ENCODE measurements at places on chromosomes 11 and 22.

- no peak for DNase-seq
These were observed 49.1 kb upstream of the A4GALT start for GRCh38 chr22:42769574-42770447.

DNA sequence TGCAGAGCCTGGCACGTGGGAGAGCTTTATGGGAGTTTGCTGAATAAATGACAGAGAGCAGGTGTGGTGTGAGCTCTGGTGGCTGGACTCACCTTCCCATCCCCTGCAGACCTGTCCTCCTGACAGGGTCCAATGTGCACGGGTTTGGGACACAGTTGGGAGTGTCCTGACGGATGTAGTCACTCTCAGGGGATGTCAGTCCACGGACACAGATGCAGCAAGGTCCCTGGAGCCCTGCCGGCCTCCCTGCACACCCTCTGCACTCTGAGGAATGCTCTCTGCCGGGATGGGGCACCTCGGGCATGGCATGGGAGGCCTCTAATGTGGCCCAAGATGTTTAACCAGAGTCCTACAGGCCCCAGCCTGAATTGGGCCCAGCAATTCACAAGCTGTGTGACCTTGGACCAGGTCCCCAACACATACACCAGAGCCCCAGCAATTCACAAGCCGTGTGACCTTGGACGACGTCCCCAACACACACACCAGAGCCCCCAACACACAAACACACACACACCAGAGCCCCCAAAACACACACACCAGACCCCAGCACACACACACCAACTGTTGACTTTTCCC lies 30.0 kb upstream of the RFPL3 start:
- no peak for DNase-seq

DNA sequence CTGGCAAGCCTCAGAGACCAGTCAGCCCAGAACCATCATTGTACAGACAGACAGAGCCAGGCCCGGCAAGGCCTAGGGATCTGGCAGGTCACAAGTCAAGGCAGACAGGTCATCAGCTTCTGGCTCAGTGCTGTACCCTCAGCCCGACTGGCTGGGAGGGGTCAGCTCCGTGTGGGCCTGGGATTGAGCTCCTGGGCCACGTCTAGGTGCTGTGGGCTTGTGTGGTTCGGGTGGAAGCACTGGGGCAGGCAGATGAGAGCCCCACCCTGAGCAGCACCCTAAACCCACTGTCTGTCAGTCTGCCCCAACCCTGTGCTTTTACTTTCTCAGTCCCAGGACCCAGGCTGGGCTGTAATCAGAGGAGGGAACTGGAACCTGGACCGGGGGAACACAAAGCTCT lies 26.9 kb upstream of the P2RY2 start:
- no peak for DNase-seq

- no peak for DNase-seq
These were observed 831 bp upstream of the TMEM135 start for GRCh38 chr11:87036756-87037449.

DNA sequence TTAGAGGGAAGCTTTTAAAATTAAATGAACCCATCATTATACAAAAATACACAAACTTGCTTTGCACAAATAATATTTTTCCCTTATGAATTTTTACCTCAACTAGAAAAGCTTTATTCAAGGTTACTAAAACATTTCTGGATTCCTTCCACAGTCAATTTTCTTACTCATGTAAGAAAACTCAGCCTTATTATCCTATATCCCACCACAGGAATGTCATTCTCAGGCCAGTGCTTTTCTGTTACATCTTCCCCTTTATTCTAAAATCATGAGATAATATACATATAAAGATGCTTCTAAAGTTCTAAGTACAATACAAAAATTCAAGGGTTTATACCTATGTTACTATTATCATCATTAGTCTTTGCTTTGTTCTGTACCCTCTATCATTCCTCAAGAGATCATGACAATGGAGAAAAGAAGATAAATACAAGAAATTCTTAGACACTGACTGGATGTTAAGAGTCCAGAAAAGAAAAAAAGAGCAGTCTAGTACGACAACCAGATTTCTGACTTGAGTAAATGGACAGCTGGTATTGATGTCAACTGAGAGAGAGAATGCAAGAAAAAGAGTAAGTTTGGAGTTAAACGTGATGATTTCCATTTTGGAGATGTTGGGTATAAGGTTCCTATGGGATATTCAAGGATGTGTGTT lies 60.3 kb downstream of the MTMR2 start:
- DNase-seq, result no peak

DNA sequence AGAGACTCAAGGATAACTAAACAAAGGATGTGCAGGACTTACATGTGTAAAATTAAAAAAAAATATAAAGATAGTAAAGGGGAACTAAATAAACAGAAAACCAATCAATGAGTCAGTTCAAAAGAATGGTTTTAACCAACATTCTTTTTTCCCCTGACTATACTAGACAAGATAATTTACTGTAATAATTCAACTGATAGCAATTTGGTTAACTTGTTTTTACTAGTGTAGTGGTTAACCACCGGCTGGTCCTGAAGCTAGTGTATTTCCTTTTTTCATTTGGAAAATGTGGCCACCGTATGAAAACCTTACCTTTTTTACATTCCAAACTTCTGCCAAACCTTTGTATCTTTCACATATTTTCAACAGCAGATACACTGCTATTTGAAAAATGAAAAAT lies 123.1 kb downstream of the ARHGAP42 start:
- no peak for DNase-seq

DNA sequence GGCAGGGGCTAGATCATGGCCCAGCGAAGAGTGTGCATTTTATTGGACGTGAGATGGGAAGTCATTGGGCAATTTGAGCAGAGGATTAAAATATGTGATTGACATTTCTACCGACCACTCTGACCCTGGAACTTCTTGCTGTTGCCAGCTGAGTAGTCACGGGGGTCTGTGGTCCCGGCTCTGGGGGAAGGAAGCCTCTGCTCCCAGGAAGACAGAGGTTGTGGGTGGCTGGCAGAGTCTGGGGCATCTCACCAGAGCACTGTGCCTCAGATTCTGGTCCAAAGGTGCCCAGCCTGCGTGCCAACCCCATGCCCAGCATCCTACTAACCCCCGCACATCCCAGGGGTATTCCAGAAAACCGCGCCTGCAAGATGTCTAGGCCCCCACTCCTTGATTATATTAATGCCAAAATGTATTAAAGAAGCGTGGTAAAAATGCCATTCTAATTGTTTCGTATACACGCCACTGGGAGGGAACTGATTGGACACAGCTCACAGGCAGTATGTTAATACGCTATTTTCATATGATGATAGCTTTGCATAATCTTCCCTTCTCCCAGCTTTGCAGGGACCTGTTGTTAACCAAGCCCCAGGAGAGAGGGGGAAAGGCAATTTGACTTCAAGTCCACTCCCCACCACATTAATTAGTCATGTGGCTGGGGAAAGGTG lies 25.3 kb upstream of the LMO1 start:
- DNase-seq, result no peak
